ENCODE measurements at places on chromosomes 7 and 10.
A peak's percentile ranks its signal among the peaks of the same experiment; 100 is the strongest.

DNA sequence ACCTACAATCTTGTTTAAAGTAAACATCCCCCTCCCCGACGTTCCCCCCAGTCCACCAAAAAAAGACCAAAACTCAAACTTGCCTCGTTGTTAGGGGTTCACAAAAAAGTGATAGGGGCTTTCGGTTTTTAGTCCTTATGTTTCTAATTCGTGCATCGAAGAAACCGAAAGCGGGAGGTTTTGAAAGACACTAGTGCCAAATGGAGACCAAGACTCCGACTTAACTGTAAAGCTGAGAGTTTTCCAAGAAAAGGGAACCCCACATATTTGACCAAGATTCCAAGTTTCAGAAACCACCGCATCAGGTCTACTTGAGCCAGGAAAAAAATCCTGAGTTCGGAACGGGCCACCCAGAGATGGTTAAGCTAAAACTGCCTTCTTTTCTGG is 534 bp downstream of the PSMA2 start:
- no peak for DNase-seq

DNA sequence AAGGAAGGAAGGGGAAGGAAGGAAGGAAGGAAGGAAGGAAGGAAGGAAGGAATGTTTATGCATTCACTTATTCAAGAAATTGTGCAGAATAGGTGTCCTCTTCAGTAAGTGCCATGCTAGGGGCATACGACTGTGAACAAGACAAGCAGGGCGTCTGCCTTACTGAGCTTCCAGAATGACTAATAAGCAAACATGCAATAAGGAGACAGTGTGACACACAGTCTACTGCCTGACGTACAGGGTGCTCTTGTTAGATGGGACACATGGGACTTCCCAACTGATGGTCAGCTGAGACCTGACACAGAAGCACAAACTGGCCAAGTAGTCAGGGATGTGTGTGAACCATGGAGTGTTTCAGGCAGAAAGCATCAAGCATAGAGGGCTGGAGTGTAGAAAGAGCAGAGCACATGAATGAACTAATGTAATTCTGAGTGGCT is 18.2 kb downstream of the DNAJC12 start:
- no peak for DNase-seq

GRCh38 chr10:15860692-15861201 is 440 bp upstream of the MINDY3 start:
- no peak for DNase-seq

DNA sequence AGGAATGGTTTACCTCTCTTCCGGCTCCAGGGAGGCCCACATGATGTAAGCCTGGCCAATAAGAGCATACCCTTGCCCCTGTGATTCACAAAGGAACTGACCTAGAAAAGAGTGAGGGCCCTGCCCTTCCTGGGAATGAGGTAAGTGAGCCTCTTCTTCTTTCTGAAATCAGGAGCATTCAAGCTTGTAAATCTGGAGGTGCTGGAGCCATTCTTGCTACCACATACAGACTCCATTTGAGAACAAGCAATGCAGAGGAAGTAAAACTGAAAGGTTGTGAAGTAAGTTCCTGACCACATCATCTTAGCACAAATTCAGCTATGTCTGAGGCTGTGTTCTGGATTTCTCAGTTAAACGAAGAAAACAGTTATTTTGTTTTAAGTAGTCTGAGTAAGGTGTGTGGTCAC is 132.2 kb downstream of the CD36 start:
- DNase-seq = no peak

DNA sequence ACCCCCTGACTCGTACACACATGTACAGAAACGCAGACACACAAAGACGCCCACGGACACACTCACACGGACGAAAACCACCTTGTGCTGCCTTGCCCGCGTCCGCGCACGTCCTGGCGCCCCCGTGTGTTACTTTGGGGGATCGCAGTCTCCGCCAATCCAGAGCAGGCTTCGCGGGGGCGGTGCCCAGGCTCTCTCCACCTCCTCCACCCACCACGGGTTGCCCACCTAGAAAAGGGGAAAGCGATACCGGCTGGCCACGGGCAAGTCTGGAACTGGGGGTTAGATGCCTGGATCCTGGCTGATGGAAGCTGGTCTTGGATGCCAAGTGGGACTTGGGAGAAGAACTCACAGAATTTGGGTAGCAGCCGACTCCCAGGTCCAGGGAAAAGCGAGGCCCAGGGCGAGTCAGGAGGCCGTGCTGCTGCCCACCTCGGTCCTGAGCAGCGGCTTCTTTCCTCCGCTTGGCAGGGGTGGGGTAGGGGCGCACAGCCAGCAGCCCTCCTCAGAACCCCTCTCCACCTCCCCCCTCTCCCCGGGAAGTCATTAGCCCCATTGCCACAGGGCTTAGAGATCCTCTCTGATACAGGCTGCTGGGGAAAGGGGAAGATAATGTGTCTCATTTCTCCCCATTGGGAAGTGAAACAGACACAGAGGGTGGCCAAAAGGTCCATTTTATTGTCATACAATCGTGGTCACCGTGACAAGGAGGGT is 4.6 kb upstream of the VGF start:
- DNase-seq = peak; percentile 81

DNA sequence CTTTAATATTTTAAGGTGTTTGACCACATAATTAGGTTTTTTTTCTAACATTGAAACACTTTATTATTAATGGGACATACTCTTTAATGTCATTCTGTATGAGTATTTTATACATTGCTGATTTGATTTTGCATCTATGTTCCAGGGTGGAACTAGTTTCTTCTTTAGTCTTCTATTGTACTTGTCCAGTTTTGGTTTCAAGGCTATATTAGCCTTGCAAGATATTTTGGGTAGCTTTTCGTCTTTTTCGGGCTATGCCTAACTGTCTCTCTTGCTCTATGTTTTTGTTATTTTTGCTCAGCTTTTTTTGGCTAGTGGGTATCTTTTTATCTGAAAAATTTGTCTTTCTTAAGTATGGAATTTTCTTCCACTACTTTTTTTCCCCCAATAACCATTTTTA is 38.7 kb upstream of the MKX start:
- DNase-seq = no peak

DNA sequence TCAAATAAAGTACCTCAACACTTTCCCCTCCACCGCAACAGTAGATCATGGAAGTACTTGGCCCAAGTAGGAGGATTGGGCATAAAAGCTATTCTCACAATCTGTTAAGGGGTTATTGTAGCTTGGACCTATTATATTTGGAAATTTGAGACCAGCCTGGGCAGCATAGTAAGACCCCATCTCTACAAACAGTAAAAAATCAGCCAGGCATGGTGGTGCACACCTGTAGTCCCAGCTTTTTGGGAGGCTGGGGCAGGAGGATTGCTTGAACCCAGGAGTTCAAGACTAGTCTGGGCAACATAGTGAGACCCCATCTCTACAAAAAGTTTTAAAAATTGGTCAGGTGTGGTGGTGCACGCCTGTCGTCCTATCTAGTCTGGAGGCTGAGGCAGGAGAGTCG is 13.2 kb downstream of the PRKRIP1 start:
- no peak for DNase-seq

- DNase-seq = no peak
Measured at GRCh38 chr7:33774762-33775523, 130.4 kb upstream of the BMPER start.

Measured in neural progenitor cell (in vitro differentiated cells).